HS-27A (cell line): ENCODE measurements at places on chromosomes 3 and 15.

DNA sequence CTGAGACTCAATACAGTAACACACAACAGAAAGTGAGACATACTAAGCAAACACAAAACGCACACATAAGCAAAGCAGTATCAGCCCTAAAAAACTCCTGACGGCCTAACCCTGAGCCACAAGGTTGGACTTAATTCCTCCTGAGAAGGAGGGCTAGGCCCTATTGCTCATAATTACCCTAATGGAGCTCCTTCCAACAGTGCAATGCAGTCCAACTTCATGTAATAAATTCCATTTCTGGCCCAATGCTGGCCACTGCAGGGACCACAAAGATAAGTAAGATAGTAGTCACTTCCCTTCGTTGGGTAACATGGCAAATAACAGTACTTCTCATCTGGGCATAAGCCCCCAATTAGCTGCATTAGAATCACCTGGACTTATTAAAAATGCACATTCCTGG lies 4.2 kb downstream of the VPS39 start:
- no peak for DNase-seq

DNA sequence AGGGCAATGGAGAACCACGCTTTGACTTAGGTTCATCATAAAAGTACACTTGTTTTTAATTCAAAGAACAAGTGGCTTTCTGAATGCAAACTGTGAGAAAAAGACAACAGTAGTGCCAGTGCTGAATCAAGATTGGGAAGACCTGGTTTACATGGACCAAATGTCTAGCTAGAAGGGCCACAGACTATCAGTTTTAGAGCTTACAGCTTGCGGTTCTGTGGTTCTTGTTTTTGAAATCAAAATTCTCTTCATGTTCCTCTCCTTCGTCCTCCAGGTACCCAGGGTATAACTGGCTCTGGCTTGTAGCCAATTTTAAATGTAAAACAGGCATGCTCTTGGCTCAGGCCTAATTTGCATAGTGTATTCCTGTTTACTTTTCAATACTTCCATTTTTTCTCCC lies 124.6 kb downstream of the TGFBR2 start:
- DNase-seq, result no peak

GRCh38 chr3:113441051-113441770 lies at the start of gene CFAP44:
TSS of gene CFAP44 (minus strand) at chr3:113441493. CDS start at chr3:113433664, 7,829 bp downstream.
- DNase-seq, result no peak

GRCh38 chr3:106510206-106510605 lies 641.4 kb upstream of the CBLB start:
- no peak for DNase-seq

- no peak for DNase-seq
Measured at GRCh38 chr15:69808756-69809155, 289.0 kb downstream of the TLE3 start.

- no peak for DNase-seq
Measured at GRCh38 chr3:84946240-84946639, 12.5 kb upstream of the CADM2 start.

DNA sequence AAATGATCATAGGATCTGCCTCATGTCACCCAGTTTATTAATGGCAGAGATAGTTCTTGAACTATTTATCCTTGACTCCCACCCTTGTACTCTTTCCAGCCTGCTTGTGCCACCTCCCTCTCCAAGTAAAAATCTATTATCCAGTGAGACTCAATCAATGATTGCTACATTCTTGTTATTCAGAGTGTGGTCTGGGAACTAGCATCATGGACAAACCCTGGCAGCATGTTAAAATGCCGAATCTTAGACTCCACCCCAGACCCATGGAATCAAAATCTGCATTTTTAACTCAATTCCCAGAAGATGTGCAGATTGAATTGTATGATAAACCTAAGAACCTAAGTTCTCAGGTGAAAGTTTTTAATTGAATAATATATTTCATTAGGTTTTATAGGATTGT lies 34.7 kb upstream of the PYDC2 start:
- no peak for DNase-seq

- DNase-seq, result no peak
Measured at GRCh38 chr3:4936982-4937614, 42.1 kb upstream of the BHLHE40 start.

- no peak for DNase-seq
Measured at GRCh38 chr3:151798466-151798865, 15.4 kb upstream of the AADAC start.

- DNase-seq, result no peak
Measured at GRCh38 chr3:196093317-196094111, 11.6 kb upstream of the TFRC start.

DNA sequence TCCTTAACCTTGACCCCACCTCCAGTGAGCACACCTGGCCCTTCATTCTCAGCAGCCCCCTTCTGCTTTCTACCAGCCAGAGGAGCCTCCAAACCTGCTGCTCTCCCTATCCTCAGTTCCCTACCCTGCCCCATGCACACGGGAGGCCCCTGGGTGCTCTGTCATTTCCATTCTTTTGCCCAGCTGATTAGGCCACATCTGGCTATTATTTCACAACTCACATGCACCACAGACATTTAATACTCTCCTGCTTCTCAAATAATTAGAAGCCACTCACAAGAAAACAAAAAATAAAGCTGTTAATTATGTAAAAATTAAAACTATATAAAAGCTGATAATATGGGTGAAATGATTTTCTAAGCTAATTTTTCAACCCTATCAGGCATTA lies 50.7 kb downstream of the MYLK start:
- no peak for DNase-seq

DNA sequence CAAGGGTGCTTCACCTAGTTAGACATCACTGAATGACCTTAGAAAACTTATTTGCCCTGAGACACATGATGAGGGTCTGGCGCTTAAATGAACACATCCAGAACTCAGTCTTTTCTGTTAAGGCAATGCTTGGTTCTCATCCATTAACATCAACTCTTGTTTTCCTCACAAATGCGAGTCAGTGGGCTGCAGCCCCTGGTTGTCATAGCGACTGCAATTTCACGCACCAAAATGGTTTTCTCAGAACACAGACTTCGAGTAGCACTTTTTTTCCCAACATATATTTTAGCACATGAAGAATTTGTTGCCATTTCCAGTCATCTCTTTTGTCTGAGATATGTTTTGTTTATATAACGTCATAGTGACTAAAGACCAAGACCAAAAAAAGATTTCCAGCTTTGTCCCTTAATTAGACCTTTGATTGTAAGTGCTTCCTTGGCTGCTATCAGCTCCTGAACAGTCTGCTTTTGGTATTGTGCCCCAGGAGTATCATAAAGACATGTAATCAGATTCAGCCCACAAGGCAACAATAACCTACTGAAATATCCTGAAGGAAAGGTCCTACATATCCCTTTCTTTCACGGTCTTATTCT lies 68.5 kb downstream of the GPR176 start:
- no peak for DNase-seq

- DNase-seq, result no peak
Measured at GRCh38 chr3:41207355-41207754, 8.1 kb downstream of the CTNNB1 start.

- peak; percentile 15 for DNase-seq
Measured at GRCh38 chr3:107106316-107106715, 270.9 kb upstream of the CCDC54 start.

- no peak for DNase-seq
Measured at GRCh38 chr3:147313513-147313912, 92.8 kb downstream of the ZIC4 start.

DNA sequence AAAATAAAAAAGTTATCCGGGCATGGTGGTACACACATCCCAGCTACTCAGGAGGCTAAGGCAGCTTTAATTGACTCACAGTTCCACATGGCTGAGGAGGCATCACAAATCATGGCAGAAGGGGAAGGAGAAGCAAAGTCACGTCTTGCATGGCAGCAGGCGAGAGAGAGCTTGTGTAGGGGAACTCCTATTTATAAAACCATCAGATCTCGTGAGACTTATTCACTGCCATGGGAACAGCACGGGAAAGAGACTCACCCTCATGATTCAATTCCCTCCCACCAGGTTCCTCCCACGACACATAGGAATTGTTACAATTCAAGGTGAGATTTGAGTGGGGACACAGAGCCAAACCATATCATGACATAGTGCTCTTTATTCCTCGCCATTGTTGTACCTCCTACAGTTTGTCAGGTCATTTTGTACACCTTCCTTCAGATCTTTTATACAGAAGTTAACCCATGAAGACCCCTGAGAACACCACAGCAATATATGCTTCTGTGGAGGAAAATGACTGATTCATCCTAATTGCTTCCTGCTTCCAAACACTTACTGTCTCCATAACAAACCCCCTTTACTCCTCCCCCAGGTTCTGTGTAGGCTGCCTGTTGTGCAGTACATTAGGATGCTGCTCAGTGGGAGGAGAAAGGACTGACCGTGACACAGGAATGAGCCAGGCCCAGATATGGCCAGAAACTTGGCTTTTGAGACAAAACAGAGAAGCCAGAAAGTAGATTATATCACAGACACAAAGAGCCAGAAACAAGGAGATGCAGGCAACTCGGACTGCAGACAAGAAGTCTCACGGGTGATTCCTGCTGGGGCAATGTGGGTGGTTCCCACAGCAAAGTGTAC lies 67.9 kb upstream of the HEG1 start:
- DNase-seq, result no peak

- DNase-seq, result no peak
Measured at GRCh38 chr3:125192190-125193035, 20.1 kb downstream of the SLC12A8 start.

GRCh38 chr3:126684218-126684751 lies 19.8 kb upstream of the CHCHD6 start:
- DNase-seq, result no peak

DNA sequence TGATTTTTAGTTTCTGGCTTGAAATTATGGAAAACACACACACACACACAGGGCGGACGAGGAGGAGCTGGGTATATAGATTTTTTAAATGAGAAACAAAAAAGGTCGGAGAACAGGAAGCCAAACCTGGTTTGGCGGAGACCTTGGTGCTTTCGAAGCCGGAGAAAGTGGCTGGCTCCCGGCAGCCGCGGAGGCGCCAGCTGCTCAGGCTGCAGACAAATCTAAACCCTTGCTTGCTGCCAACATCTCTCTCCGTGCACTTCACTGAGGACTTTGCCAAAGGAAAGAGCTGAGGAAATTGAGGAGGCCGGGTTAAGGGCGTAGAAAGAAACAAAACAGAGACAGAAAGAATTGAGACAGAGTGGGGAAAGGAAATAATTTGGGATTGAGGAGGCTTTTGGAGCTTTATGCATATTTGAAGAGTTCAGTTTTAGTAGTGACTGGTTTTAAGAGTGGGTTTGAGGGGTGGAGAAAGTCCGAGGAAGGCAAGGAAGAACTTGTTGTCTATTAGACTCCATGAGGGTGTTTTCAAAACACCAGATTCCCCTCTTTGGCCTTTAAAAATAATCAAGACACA lies 2.2 kb downstream of the ZIC1 start:
- no peak for DNase-seq

DNA sequence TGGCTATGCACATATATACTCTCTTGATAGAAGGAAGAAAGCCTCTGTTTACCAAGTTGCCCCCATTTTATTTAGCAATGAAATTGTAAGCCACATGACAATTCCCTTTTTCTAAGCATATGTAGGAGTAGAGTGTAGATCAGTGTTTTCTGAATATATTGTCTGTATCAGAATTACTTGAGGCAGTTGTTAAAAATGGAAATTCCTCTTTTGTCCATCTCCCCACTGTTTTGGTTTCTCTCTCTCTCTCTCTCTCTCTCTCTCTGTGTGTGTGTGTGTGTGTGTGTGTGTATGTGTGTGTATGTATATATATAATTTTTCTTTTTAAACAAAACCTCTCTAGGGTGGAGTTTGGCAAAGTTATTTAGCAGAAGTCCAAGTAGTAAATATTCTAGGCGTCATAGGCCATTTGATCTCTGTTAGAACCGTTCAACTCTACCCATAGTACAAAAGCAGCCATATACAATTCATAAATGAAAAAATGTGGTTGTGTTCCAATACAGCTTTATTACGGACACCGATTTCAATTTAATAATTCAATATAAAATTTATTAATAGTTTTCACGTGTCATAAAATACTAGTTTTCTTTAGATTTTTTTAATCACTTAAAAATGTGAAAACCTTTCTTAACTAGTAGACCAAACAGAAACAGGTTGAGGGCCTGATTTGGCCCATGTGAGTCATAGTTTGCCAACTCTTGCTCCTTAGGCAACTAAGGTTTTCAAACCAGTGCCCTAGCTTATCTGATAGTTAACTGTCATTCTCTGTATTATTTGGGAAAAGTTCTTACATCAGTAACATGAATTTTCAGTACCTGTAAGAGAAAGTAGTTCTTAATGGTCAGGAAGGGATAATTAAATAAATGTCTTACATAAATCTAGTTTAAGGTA lies 39.8 kb downstream of the UBE2E1 start:
- DNase-seq, result no peak

DNA sequence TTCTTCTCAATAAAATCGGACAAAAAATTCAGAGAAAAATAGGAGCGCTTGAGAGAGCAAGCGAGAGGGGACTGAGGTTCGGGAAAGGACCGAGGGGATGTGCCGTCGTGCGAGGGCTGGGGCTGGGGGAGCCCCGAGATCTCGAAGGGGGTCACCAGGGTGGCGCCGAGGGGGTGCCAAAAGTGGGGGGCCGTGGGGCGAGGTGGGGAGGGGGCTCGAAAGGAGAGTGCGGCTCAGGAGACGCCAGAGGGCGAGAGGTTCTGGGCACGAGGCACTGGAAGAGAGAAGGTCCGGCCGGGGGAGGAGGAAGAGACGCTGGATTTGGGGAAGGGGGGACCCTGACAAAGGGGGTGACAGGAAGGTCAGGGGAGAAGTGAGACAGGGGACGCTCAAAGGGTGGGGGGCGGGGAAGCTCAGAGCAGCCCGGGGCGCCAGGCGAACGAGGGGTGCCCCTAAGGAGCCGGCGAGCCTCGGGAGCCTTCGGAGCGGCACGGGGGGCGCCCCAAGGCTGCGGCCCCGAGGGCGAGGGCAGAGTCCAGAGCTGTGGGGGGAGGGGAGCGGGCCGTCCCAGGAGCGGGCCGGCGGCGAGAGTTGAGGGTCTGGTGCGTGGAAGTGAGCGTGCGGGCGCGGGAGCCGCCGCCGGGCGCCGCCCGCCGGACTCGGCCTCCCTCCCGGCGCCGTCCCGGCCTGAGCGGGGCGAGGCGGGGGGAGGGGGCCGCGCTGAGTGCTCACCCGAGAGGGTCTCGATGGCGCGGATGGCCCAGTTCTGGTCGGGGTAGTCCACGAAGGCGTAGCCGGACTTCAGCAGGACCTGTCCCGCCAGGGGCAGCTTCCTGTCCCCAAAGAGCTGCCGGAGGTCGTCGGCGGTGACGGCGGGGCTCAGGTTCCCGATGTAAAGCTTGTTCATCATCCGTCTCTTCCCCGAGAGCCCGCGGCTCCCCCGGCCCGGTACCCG lies 514 bp downstream of the IGF2BP2 start:
- DNase-seq, result no peak

- peak; percentile 80 for DNase-seq
Measured at GRCh38 chr3:142586803-142587406, 8.4 kb upstream of the ATR start.
